Fibroblast of villous mesenchyme (primary cell): ENCODE measurements at places on chromosomes 4 and X. TPM values are rescaled to one million over a fixed set of nuclear protein-coding genes. Genes with fewer than 3 reads are reported as not detected.
A peak's percentile ranks its signal among the peaks of the same experiment; 100 is the strongest.

Gene DUSP9
- under 0.01 TPM in 1 of 2 replicates, not detected in the other for total RNA-seq

DNA sequence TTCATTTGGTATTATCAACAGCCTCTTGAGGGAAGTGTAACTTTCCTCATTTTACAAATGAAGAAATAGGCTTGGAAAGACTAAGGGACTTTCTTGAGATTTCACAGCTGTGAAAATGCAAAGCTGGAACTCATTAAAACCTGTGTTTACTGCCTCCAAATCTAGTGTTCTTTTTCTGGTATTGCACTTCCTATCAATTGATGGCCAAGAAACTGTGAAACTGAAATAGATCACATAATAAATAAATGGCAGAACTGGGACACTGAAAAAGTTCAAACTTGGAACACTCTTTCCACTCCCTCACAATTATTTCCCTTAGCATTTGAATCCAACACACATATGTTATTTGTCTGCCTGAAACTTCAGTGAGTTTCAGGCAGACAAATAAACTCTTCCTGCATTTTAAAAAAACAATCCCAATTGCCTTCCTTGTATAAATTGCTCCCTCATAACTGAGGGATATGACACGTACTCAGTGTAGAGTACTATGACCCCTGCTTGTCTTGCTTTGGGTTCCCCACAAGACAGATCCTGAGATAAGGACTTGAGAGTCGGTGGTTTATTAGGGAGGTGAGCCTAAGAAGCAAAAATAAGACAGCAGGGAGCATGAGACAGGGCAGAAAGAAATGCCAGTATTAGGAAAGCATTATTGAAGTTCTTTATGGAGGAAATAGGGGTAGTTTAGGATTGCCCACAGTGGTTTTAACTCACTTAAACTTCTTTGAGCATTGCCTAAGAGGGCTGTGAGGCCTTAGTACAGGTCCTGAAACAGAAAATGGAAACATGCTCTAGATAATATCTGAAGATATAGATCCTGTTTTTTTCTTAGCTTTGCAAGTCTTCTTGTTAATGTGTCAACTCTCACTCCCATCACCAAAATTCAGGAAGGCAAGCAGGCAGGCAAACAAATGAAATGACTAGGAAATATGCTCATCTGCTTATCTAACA lies 33.9 kb downstream of the RTL3 start:
- DNase-seq: peak; percentile 28

GRCh38 chr4:141391771-141392170 lies 171.1 kb downstream of the ZNF330 start:
- no peak for DNase-seq

Gene PRKX
- 7.1 and 14.7 TPM in 2 replicates for total RNA-seq

Gene RAI2
- total RNA-seq: not detected in 2 replicates

DNA sequence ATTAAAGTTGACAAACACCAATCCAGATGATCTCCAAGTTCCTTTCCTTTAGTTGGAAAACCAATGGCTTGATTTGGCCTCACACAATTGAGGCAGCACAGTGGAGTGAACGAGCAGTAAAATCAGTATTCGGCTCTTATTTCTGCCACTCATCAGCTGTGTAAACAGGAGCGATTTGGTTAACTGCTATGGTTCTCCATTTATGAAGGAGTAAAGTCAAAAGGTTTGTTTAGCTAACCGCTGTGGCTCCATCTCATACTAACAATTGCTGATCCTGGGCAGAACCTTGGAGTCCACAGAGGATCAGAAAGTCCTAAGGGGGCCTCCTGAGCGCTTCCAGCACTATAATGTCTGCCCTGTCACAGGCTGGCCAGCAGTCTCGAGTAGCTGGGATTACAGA lies 54.5 kb upstream of the EXOC1L start:
- DNase-seq: no peak

Gene FAM241A
- 1.3 and 1.6 TPM in 2 replicates for total RNA-seq

Gene BST1
- 19.9 and 37.7 TPM in 2 replicates for total RNA-seq

- peak; percentile 84 for DNase-seq
Measured at GRCh38 chr4:169810325-169811323, 52.9 kb upstream of the HPF1 start.

- DNase-seq: peak; percentile 62
Measured at GRCh38 chrX:39848243-39848642, 249.5 kb downstream of the BCOR start.

Gene SMARCA5
- 50.6 and 73.8 TPM in 2 replicates for total RNA-seq

Gene SPANXA2
- total RNA-seq: not detected in 2 replicates

Gene DIPK2B
- under 0.01 TPM in 1 of 2 replicates, not detected in the other for total RNA-seq

DNA sequence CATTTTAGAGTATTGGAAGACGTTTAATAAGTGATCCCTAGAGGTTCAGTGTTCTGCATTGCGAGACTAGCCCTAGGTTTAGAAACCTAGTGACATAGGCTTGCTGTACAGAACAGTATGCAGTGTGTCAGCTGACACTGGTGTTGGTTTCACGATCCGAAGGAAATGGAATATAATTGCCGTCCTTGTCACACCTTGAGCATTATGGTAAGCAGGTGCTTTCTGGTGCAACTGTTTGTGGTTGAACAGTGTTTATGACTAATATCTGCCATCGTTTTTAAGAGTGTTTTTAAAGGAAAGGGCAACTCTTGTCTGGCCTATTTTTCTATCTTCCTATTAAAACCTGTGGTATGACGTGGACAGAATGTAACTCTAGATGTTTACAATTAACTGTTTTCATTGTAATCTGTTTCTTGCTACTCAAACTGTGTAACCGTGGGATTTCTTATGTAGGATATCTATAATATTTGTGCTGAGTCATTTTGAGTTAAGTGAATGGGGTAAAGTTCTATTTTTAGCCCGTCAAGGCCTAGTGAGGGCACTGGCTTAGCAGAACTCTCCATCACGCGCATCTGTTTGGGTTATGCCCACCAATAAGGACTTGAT lies 53.8 kb upstream of the TBC1D14 start:
- DNase-seq: peak; percentile 93

- peak; percentile 79 for DNase-seq
Measured at GRCh38 chr4:140260227-140260626, 106.2 kb upstream of the MAML3 start.

Gene ARMCX4
- 8.1 and 11.2 TPM in 2 replicates for total RNA-seq
